ENCODE measurements at places on chromosomes 11 and 22.

GRCh38 chr22:45007391-45008185 is 2.2 kb downstream of the PHF21B start:
- DNase-seq: no peak

DNA sequence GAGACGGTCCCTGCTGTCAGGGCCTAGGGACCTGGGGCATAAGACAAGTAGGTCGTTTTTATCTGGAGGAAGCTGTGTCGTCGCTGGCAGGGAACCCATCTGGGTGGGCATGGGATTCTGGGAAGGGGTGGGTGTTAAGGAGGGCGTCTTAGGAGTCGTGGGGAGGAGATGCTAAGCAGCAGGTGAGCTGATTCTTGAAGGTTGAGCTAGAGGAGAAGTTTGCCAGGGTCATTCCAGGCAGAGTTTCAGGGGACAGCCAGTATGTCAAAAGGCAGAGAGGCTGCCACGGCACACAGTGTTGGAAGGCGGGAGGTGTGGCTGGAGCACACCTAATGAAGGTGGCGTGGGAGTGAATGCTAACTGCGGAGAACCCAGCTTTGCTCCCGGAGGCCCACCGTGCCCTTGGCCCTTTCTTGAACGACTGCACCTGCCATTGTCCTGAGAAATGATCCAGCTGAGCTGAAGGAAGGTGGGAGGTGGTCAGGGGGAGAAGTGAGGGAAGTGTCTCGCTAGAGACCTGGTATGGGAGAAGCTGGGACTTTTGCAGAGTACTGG is 1.3 kb downstream of the FAM118A start:
- DNase-seq: no peak

GRCh38 chr11:102497061-102497460 is 33.5 kb downstream of the MMP7 start:
- DNase-seq: no peak

GRCh38 chr22:25027959-25028840 is 75.7 kb downstream of the KIAA1671 start:
- DNase-seq: no peak

GRCh38 chr11:19861171-19861570 is 148.5 kb downstream of the NAV2 start:
- no peak for DNase-seq

DNA sequence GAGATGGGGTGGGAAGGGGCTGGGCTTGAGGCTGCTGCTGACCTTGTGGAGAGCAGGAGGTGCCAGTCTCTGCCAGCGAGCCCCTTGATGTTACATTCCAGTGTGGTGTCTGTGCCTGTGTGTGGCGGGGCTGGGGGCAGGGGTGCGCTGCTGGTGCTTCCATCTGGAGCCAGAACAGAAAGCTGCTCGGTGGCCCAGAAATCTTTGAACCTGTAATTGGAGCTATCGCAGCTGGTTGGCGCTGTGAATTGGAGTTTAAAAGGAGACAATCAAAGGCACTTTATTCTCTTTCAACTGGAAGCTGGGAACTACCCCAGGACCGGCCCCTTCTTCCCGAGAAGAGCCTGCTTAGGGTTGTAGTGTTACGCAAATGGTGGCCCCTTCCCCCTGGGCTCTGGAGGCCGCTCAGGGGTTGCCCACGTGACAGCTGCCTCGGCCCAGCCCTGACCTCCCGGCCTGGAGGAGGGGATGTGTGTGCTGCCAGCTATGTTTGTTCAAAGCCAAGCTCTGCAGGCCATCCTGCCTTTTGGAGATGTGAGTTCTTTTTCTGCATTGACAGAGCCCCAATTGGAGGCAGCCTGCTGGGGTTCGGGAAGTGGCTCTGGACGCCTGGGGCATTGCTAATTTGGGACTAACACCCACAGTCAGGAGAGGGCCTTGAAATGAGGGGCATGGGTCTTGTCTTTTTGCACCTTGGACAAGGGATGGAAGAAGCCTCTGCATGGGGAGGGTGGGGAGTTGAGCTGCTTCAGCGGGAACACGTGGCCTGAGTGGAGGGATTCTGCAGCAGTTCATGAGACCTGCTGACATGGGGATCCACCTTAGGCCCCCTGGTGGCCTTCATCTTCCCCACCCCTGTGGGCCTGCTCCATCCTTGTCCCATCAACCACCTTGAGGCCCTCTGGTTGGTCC is 14.0 kb upstream of the ARSA start:
- no peak for DNase-seq

DNA sequence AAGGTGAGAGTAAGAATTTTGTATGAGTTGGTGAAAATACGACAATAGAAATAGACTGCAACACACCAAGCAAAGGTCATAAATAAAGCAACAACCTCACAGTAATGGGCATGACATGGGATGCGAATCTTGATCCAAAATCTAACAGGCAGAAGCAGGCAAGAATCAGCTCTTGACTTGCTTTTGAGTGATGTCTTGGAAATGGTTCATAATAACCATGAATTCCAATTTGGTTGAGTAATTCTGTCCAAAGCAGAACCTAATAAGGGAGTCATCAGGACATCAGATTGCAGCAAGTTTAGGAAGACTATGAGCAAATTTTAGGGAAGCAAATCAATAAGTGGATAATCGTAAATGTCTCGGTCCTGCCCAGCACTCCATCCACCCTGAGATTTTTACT is 224.0 kb upstream of the ISX start:
- no peak for DNase-seq

- DNase-seq: no peak
These were observed 14.8 kb upstream of the CARD10 start for GRCh38 chr22:37533995-37534394.

DNA sequence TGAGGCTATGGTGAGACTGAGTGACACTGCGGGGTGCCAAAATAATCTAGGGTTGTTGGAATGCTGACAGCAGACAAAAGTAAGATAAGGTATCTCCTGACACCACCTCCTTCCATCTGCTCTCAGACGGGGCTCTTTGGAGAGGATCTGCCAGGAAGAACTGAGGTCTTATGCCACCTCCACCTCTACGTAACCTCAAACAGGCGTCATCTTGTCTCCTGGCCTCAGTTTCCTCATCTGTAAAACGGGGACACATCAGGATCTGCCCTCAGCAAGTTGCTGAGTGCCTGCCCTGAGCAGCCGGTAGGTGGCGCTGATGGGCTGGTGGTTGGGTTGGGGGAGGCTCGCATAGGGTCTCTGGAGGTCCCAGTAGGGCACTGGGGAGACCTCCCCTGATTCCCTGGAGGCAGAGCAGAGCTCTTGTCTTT is 1.7 kb upstream of the MYEOV start:
- no peak for DNase-seq

GRCh38 chr11:37105427-37105826 is 507.4 kb upstream of the RAG2 start:
- DNase-seq: no peak

GRCh38 chr11:113202431-113202830 is 112.0 kb upstream of the TTC12 start:
- DNase-seq: no peak

DNA sequence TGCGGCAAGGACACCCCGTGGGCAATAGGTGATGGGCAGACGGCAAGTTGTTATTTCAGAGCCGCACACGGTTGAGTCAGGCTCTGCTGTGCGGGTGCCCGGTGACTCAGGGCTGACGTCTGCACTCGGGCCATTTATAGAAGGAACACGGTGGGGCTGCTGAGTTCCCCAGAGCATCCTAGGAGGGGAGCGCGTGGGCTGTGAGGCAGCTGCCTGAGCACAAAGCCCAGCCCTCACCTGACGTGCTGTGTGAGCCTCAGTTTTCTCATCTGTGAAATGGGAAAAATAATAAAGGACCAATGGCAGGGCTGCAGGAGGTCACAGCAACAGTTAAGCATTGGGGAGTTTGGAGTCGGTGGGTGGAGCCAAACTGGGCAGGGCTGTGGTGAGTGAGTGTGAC is 11.3 kb upstream of the RHOD start:
- no peak for DNase-seq

GRCh38 chr11:27159335-27159679 is 118.7 kb downstream of the BBOX1 start:
- no peak for DNase-seq

DNA sequence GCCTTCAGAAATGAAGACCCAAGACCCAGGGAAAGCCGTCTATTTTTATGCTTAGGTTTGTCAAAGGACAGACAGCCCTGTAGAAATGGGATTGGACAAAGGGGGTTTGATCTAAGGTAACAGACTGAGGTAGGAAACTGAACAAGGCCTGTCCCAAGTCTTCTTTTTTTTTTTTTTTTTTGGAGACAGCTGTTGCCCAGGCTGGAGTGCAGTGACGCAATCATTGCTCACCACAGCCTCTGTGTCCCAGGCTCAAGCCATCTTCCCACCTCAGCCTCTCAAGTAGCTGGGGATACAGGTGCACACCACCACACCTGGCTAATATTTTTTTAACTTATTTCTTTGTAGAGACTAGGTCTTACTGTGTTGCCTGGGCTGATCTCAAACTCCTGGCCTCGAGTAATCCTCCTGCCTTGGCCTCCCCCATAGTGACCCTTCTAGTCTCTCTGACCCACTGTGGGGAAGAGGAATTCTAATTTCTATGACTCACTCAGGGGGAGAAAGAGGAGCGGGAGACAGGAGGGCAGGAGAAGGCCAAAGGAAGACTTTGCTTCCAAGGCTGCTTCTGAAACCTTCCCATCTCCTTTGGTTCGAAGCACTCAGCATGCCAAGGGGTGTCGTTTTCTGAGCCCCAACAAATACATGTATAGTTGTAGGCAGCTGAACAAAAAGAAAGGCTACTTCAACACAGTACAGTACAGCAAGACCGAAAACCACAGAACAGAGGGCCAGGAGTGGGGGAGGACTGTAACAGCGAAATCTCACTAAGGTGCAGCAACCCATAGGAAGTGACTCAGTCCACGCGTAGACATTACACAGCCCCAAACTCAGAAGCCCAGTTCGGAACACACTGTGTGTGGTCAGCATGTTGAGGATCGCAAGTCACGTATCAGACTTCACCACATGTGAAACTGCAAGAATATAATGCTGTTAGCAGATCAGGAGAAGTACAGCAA is 872 bp downstream of the TMA7B start:
- no peak for DNase-seq

GRCh38 chr11:86515297-86516094 is 140.8 kb downstream of the CCDC81 start:
- no peak for DNase-seq

- no peak for DNase-seq
These were observed 19.3 kb upstream of the SMIM38 start for GRCh38 chr11:69136471-69136870.

DNA sequence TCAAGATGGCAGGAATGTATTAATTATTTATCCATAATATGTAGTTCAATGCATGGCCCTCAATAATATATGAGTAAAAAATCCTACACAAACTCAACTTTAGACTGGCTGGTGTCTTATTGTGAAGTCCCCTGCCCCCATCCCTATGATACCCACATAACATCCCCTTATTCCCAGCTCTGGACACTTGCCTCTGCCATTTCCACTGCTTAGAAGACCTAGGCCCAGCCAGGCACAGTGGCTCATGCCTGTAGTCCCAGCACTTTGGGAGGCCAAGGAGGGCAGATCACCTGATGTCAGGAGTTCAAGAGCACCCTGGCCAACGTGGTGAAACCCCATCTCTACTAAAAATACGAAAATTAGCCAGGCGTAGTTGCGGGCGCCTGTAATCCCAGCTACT is 84.4 kb downstream of the BDNF start:
- no peak for DNase-seq

Measured in left renal cortex interstitium (tissue), 4 donors.